GM12891 (cell line): ENCODE measurements at places on chromosomes 3 and 15.

- no peak for DNase-seq
Observed at GRCh38 chr3:190435618-190436017, 14.1 kb downstream of the TMEM207 start.

- DNase-seq = no peak
Observed at GRCh38 chr3:62755285-62755684, 119.9 kb downstream of the CADPS start.

- no peak for DNase-seq
Observed at GRCh38 chr3:105388176-105388575, 21.5 kb downstream of the ALCAM start.

- no peak for DNase-seq
Observed at GRCh38 chr3:29544701-29545363, 264.0 kb downstream of the RBMS3 start.

DNA sequence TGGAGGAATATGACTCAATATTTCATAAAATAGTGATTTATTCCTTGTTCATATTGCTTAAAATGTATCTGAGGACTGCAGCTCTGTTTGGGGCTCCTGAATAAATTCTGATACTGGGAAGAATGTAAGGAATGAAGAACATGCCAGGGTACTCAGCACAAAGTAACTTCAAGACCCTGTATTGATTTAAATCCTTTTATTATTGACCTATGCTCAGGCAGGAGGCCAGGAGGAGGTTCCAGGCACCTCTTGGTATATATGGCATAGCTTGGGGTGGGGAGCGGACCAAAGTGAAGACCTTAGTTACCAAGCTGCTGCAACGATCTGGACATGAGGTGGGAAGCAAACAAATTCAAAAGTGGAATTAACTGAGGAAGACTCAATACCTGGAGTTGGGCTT is 142.8 kb upstream of the PEX5L start:
- DNase-seq = no peak

DNA sequence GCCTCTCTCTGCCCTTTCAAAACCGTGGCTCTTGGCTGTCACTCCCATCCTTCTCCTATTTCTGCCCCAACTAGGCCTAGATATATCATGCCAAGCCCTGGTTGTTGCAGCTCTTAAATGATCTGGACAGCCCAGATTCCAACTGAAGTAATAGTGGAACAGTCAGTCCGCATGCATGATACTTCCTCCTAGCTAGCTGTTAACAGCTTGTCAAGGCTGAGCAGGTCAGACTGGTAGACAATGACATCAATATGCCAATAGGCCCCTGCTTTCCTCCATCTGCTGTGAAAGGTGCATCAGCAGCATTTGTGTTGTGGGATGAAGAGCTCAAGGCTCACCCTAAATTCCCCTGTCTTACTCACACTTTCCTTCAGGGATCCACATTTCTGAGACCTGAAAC is 527.7 kb upstream of the TGFBR2 start:
- no peak for DNase-seq

DNA sequence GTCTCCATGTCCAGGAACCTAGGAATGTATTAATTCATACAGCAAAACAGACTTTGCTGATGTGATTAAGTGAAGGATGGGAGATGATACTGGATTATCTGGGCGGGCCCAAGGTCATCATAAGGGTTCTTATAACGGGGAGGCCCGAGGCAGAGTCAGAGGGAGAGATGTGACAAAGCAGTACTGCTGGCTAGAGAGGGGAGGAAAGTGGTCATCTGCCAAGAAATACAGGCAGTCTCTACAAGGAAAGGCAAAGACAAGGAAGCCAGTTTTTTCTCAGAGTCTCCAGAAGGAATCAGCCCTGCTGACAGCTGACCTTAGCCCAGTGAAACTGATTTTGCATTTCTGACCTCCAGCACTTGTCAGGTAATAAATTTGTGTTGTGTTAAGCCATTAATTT is 66.2 kb upstream of the CORO2B start:
- DNase-seq = no peak

GRCh38 chr3:159189994-159190669 is 388.3 kb downstream of the MFSD1 start:
- DNase-seq = no peak

DNA sequence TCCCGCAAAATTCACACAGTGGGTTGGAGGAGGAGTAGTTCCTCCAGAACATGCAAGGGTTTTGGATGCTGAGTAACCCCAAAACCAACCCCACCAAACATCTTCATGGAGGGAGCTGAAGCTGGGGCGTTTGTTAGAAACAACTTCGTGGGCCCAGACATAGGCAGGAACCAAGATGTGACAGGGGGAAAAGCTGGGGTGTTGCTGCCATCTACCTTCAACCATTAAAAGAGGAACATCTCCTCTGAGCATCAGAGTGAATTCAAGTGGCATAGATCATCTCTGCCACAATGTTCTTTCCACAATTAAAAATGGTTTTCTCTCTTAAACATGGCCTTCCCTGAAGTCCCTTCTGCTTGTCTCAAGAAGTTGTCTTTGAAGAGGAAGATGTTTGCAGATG is 20.5 kb downstream of the SIDT1 start:
- DNase-seq = no peak

- DNase-seq = no peak
Observed at GRCh38 chr3:127588806-127589577, 1.5 kb downstream of the TPRA1 start.

DNA sequence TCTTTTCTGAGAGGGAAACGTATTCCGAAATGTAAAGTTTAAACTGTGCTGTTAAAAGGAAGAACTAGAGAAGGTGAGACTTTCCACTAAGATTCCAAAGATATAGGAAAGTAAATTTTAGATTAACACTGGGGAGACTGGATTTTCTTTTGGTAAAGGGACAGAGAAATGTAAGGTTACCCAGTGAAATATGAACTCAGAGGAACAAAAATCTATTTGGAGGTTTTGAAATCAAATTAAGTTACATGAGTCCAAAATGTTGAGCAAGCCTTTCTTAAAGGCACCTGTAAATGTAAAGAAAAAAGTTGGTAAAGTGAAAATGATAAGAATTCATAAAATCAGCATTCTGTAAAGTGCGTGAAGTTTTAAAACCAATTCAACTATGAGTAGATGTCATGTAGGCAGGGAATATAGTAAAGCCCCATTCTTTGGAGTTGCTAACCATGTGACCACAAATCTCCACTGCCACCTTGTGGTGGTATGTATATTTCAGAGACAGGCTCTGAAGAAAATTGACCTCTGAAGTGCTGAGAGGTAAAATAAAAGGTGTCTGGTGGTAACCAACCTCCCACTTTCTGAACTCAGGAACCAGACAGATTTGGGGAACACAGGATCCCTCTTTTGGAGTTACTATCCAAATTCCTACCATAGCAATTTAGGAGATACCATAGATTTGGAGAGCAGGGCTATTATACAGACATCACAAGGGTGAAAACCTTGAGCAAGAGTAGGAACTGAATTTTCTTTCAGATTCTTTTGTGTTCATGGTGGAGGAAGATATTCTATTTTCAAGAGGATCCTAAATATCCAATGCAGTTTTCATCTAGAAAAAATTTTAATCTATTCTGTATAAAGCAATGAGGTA is 215.3 kb downstream of the ROBO2 start:
- peak; percentile 27 for DNase-seq

DNA sequence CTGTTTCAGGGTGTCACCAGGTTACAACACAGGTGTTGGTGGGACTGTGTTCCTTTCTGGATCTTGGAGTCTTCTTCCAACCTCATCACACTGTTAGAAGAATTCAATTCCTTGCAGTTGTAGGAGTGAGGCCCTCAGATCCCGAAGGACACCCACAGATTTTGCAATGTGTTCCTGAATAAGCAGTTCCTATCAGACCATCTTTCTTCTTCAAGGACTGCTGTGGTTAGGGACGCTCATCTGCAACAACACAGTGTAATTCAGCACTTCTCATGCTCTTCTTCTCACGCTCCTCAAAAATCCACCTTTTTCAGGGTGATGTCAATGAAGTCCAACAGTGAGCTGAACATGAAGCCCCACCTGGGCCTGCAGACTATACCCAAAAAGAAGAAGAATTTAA is 18.8 kb downstream of the TM2D3 start:
- DNase-seq = no peak

DNA sequence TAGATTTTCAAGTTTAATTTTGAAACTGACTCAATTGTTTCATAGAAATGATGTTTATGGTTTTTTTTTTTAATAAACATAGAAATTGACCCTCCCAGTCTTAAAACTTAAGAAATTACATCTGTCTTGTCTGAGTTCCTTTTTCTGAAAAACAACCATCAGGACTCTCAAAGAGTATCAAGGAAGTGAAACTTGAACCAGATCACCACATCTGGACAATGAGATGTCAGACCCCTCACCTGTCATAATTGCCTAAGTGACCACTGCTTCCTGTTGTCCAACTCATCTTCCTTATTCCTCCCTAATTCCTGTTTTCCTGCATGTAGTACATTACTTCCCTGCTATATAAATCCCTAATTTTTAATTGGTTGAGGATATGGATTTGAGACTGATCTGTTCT is 441.5 kb upstream of the ARHGEF26 start:
- DNase-seq = no peak
